NCI-H146 (cell line): ENCODE measurements at places on chromosomes 5 and 9.

DNA sequence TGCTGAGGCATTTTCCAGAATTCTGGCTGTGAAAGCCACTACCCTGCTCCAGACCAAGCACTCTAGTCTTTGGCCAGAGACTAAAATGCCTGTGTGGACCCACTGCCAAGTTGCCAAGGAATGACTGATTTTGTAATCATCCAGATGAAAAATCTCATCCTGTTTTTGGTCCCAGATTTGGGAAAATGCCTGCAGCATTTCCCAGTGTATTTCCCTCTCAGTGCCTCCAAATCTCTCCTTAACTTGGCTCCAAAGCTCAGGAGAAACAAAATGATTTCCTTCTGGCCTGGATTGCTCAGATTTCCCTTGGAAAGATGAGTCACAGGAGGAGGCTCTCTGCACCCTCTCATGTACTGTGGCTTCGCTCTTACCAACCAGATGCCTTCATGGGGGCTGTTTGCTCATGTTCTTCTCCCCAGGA is 335.2 kb upstream of the TARS1 start:
- DNase-seq = no peak

DNA sequence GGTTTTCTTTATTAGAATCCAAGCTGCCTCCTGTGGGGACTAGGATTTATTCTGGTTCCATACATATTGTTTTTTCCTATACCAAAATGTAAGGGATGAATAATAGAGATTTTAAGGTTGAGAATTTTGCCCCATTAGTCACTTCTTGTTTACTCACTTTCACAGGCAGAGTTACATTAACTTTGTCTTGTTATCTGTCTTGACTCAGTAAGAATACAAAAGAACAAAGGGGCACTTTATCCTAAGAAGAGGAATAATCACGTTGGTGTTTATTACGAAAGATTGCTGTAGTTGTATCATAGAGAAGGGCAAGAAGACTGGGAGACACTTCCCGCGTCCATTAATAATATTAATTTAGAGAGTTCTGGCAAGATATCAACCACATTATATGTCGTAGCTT is 599.7 kb upstream of the FTMT start:
- no peak for DNase-seq

DNA sequence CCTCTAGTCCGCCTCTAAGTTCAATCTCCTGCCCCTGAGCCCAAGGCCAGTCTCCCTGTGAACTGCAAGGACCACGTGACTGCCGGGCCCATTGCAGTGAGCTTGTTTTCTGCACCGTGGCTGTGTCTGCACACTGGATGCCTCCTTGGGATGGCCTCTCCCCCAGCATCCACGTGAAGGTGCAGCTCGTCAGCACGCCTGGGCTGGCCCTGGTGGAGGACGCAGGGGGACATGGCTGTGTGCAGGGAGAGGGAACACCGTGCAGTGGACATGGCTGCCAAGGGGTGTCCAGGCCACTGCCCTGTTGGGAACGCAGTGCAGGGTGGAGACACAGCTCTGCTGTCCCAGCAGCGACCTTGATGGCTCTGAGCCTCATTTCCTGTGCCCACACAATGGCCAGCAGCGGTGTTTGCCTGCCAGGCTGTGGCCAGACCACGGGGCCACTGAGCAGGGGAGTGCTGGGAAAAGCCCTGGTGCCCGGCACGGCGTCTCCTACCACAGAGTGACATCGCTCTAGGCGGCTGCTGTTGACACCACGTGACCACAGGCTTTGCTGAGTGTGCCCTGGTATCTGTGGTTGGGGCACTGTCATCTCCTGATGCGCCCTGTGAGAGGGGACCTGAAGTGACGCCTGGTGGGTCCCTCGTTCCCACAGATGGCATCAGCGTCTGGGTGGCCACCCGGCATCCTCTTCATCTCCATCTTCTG is 26.9 kb upstream of the EXOC3 start:
- DNase-seq = no peak

DNA sequence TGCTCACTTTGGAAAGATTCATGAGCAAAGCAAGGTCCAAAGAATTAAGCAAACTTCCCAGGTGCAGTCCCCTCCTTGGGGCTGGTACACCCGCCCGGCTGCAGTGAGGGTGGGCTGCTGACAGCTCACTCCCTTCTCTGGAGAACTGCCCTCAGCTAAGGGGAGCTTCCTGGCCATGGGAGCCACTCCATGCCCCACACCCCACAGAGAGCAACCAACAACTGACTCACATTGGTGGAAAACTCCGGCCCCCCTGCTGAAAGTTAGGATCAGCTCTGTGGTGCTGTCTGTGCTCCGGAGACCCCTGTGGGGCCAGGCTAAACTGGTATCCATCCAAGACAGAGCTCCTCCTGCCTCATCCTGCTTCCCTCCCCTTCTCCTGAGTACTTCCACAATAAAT is 223.0 kb downstream of the GABBR2 start:
- DNase-seq = no peak

DNA sequence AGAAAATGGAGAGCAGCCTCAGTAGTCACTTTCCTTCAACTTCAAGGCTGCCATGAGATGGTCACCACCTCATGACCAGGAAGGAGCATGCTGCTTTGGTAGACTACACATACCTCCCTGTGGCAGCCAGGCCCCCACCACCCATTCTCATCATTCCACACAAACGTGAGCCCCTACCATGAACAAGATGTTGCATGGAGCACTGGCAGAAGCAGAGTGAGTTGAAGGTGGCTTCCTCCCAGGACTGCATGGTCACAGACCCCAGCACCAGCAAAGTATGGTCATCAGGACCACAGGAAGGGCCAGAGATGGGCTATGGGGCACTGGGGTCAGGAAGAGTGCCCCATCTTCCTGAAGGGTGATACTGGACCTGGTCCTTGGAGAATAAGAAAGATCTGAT is 65.5 kb upstream of the FOXE1 start:
- no peak for DNase-seq

DNA sequence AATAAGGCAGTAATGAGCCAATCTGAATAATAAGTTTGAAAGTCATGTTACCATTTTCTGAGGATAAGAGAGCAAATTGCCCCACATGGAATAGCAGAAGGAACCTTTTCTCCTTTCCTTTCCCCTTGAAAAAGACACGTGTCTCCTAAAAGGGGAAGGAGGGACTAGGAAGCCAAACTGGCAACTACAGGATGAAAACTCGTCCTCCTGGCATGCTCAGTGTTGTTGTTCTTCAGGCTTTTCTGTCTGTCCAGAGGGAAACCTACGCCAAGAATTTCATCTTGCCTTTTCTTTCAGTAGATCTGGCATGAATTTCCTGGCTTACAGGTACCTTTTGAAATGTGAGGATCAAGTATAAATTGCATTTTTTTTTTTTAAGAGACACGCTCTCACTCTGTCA is 355.9 kb upstream of the TLE4 start:
- DNase-seq = no peak
